ENCODE measurements at places on chromosomes 4 and X.
A peak's percentile ranks its signal among the peaks of the same experiment; 100 is the strongest.

DNA sequence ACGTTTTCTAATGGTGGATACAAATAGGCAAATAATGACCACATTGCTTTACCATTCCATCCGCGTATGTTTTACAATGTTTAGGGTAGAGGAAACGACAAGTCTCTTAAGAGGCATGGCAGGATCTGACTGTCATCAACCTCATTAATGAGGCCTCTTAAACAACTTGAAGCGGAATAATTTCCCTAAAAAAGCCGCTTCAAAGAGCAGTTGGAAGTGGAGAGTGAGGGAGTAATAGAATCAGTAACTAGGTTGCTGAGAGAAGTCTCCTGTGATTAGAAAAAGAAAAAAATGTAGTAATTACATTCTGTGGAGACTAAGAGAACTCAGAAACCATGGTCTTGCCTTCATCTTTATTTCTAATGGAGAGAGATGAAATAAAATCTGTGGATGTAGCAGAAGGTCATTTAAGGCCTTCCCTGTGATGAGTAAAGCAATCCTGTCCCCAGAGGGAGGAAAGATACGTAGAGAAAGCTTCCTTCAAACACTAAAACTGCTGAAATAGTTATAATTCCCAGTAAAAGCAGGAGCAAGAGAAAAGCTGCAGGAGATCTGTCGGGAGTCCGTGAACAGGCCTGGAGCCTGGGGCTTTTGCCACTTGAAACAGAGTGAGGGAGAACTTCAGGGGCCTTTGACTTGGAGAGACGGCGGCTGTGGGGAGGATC is 11.1 kb upstream of the SEPSECS start:
- DNase-seq = no peak

DNA sequence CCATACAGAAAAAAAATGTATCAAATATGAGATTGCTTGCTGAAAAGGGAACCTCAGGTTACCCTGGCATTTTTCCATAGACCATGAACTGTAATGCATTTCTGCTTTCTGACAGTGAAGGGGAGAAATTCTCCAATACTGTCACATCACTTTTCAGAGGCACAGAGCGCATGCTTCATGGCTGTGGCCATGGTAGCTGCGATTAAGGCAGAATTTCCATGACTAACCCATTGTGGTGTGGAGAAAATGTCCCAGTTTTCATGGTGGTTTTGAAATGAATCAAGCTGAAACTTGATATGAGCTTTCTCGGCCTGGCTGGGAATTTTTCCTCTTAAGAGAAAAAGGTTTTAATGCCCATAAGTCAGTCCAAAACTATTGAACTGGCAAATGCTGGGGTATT is 39.5 kb upstream of the MAP3K15 start:
- DNase-seq = no peak

DNA sequence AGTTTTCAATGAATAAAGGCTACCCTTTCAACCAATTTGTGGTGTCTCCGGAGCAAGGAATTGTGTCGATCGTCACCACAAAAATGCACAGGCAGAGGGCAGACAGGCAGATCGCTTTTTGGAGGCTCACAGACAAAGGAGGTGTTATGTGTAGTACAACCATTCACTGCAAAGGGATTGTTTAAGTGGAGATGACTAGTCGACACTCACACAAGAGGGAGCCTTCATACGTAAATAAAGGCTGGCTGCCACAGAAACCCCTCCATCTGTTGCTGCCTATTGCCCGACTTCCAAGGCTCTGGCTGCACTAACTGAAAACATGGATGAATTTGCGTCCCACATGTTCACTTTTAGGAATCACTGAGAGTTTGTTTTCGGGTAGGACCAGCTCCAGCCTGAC is 281.1 kb downstream of the NKX6-1 start:
- peak; percentile 65 for DNase-seq

DNA sequence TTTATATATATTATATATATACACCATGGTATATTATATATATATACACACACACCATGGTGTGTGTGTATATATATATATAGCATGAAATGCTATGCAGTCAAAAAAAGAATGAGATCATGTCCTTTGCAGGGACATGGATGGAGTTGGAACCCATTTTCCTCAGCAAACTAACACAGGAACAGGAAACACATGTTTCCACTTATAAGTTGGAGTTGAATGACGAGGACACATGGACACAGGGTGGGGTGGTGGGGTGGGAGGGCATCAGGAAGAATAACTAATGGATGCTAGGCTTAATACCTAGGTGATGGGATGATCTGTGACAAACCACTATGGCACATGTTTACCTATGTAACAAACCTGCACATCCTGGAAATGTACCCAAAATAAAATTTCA is 293.6 kb upstream of the NDST3 start:
- no peak for DNase-seq

GRCh38 chrX:23699636-23700194 is 32.4 kb downstream of the PRDX4 start:
- no peak for DNase-seq

GRCh38 chr4:153589703-153590595 is 94.1 kb upstream of the TLR2 start:
- DNase-seq = no peak

- DNase-seq = no peak
These were observed 64.9 kb downstream of the N4BP2 start for GRCh38 chr4:40121515-40121914.

DNA sequence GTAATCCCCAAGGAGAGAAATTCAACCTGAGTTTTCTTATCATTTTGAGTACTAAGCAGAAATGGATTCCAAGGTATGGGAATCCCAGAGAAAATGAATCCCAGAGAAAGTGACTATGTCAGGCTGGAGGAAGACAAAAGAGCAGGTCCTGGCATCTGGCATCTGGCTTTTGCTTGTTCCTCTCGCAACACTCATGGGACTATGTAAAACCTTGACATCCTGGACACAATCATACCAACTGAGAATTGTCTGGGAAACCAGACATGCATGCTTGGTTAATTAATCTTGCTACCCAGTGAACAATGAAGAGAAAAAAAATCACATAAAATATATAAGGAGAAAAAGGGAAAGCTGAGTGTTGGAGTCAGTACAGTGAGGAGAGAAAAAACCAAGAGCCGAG is 12.9 kb downstream of the DCAF8L1 start:
- peak; percentile 1 for DNase-seq

DNA sequence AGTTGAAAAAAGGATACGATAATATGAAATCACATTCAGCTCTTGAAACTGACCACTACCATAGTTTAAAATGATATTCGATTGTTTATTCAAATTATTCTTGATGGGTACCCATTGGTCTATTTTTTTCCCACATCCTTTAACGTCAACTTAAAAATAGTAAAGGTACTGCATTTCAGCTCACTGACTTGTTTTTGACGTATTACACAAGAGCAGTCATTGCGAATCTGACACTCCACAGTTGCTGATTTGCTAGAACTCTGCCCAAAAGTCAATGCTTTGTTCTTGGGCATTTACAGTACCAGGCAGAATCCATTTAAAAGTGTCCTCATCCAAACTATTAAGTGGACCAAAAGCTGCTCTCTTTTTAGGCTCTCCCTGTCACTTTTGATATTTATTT is 1.2 kb upstream of the PDS5A start:
- DNase-seq = no peak

GRCh38 chr4:8318509-8318908 is 49.0 kb downstream of the HTRA3 start:
- no peak for DNase-seq

- DNase-seq = no peak
These were observed 28.4 kb downstream of the NPNT start for GRCh38 chr4:105923497-105924238.

GRCh38 chr4:3025881-3026280 is 48.5 kb downstream of the HTT-AS start:
- DNase-seq = no peak

DNA sequence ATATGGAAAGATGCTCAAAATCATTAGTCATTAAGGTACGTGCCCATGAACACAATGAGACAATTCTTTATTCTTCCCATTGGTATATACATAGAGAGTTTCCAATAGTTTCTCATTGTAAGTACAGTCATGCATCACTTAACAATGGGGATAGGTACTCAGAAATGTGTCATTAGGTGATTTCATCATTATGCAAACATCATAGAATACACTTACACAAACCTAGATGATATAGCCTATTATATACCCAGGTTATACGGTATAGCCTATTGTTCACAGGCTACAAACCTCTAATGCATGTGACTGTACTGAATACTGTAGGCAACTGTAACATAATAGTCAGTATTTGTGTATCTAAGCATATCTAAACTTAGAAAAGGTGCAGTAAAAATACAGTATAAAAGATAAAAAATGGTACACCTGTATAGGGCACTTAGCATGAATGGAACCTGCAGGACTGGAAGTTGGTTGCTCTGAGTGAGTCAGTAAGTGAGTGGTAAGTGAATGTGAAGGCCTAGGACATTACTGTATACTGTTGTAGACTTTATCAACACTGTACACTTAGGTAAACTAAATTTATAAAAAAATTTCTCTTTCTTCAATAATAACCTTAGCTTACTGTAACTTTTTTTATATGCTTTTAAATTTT is 49.6 kb downstream of the KLHL13 start:
- DNase-seq = no peak

GRCh38 chr4:48030470-48030869 is 13.9 kb downstream of the NIPAL1 start:
- no peak for DNase-seq

- no peak for DNase-seq
These were observed 88.4 kb upstream of the STIM2 start for GRCh38 chr4:26772096-26772873.

DNA sequence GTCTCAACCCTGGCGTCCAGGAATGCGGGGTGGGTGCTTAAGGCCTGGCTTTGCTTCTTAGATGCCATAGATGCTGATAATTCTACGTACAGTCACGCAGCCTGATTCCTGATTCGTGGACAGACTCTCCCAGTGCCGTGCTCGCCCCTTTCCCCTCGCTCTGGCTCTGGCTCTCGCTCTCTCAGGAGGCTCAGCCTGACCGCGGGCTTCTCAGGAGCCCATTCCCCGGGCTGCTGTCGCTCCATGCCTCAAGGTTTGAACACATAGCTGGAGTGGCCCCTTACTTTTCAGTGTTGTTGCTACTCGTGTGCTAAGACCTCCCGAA is 59.2 kb upstream of the ZC4H2 start:
- no peak for DNase-seq

DNA sequence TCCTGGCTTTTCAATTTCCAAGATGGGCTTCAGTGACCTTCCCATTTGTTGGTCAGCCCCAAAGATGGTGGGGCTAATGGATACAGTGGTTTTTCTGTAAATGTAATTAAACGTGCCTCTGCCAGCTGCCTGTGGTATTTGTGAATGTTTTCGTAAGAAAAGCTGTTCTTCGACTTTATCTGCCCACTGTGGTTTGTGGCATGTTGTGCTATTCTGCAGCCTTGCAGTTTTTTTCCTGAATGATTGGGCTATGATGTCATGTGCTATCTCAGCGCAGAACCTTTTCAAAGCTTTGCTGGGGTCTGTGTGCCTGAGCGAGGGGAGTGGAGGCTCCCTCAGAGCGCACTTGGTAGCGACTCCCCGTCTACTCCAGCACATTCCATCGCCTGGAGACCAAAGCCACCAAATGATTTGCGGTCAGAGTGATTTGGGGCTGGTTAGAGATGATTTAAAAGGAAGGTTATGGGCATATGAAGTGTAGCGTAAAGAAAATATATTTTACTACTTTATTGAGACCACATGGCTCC is 137.5 kb downstream of the PALLD start:
- DNase-seq = no peak

DNA sequence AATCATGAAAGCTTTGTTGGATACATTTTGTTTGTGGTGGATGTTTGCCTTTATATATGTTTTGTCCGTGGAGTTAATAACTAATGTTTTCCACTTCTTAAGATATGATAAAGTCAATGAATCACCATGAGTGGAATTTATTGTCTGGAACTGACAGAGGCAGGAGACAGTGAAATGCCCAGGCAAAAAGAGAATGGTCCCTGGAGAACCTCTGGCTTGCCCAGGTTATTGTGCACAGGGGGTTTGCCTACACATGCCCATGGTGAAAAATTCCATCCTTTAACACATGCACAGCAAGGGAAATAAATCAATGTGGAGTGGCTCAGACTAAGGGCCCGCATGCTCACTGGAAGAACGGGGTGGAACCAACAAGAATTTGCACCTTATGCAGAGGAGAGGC is 964.3 kb upstream of the GRIA3 start:
- DNase-seq = no peak
